Iris pigment epithelial cell (primary cell): ENCODE measurements at places on chromosomes 7 and 10.

GRCh38 chr7:98115746-98116525, 9.3 kb downstream of the LMTK2 start:
- no peak for DNase-seq

DNA sequence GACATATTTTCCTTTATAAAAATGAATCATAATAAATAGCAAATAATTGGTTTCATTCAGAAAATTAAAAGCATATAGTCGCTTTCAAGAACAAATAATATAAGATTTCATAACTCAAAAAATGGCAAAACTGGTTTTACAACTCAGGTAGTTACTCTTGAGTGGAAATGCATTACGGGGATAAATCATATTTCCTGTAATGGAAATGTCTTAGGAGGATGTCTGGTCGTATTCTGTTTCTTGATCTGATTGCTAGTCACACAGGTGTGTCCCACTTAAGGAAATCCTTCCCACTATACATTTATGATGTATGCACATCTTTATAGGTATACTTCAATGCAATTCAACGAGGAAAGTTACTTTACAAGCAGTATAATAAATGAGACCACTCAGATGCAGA, 20.7 kb downstream of the NRAP start:
- DNase-seq = no peak

GRCh38 chr7:107949443-107949935, 53.5 kb downstream of the LAMB1 start:
- no peak for DNase-seq

- no peak for DNase-seq
Measured at GRCh38 chr7:107128748-107129147, 40.1 kb upstream of the HBP1 start.

DNA sequence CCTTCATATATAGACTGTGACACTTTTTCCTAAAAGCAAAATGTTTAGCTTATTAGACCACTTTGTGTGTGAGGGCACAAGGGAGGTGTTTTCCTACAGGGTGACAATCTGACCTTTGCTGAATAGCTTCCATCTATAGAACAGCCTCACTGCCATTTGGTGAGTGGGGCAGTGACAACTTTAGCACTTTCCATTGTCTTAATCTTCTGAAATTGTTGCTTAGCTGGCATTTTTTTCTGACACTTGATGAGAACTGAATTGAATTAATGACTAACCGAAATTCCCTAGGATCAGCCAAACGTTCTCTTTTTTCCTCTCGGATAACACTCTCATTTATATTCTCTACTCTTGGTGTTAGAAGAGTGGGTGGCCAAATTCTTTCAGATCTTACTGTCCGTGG, 30.2 kb downstream of the KDM7A start:
- DNase-seq = no peak

DNA sequence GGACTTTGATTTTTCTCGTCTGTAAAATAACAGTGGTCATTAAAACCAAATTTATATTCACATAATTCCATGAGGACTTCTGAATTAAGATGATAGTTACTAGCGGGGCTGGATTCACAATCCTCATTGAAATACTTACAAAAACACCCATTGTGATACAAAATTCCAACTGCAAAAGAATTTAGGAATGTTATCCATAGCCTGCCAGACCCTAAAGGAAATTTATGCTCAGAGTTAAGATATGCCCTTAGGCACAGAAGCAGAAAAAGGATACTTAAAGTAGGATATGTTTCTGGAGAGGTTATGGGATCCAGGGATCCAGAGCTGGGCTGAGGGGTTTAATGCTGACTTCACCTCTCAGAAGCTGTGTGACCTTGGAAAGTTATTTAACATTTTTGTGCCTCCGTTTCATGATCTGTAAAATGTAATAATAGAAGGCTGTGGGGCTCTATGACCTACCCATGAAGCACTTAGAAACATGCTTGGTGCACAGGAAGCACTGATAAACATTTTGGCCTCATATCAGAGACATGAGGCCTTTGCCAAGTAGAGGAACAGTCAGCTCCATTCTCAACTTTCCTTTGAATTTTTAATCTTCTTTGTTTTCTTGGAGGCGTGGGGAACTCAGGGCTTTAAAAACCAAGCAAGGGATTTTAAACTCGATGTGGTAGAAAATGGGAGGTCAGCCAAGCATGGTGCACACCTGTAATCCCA, 744.7 kb downstream of the KCNMA1 start:
- no peak for DNase-seq

- DNase-seq = no peak
Measured at GRCh38 chr7:17329440-17329839, 31.0 kb downstream of the AHR start.
